Stimulated activated CD8-positive, alpha-beta memory T cell treated with anti-CD3 and anti-CD28 coated beads, Interleukin-7, amount 100 ng/mL, for 4 hours (primary cell): ENCODE measurements at places on chromosomes 13 and 19.

- no peak for DNase-seq
These were observed 26.9 kb downstream of the MZT1 start for GRCh38 chr13:72700509-72700908.

DNA sequence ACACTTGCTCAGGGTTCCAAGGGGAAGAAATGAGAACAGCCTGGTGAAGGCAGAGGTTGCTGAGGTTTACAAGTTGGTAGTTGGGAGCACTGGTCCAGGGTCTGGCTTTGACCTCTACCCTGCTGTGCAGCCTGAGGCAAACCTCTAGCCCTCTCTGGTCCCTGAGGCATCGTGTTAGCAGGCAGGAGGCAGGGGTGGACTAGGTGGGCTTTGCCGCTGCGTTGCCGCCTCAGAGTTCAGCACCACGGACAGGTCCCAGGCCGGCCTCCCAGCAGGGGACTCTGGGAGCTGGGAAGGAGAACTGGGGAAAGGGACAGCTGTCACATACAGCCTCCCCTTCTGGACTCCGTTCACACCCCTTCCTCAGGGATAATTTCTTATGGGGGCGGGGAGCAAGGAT is 3.1 kb downstream of the NCAN start:
- DNase-seq = no peak

DNA sequence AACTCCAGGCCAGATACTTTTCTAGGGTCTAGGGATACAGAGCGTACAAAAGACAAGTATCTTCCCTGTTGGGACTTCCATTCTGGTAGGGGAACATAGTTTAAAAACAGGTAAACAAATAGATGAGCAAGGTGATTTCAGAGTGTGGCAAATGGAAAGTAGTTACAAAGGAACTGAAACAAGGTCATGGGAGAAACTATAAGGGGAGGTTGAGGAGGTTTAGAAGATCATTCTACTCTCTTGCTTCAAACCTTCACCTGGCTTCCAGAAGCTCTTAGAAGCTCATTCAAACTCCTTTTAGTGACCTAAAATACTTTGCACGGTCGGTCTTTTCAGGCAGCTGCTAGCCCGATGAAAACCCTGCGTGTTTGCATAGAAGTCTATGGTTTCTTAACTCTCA is 9.1 kb downstream of the FFAR2 start:
- no peak for DNase-seq

- no peak for DNase-seq
These were observed 17.8 kb downstream of the HNRNPM start for GRCh38 chr19:8462571-8462970.

DNA sequence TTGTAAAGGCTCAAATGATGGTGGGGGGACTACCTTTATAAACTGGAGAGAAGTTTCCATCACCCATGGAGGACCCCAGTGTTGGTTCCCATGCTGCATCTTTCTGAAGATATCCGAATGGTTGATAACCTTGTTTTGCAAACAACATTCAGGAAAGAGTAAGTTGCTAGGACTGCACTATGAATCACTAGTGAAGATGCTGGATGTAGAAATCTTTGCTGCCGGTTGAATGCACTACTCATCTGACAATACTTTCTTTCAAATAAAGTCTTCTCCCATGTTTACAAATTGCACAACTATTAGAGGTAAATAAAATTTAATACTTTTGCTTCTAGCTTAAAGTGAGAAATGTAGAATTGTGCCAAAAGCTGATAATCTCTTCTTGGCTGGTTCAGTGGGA is 198.4 kb upstream of the SLITRK6 start:
- no peak for DNase-seq
